ENCODE measurements at places on chromosomes 4 and X. TPM values are rescaled to one million over a fixed set of nuclear protein-coding genes. Genes with fewer than 3 reads are reported as not detected.
A peak's percentile ranks its signal among the peaks of the same experiment; 100 is the strongest.

DNA sequence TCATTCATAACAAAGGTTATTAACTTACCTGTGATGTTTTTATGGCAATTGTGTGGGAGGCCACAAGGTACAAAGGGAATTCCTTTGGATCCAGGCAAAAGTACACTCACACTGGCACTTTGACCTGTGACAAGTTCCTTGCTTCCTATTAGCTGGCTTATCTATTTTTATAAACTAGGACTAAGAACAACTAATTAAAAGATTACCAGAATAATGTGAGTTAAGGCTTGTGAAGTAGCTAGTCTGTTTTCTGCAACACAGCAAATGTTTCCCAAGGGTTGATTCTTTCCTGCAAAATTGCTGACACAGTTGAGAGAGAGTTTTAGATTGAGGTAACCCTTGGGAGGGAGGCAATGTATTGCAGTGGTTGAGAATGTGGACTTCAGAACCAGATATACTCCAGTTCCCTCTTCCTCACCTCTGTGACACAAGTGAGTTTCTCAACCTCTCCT is 107.9 kb downstream of the CPEB2 start:
- H3K4me3 ChIP-seq, result no peak overlapping the region
- no peak for DNase-seq
- H3K4me1 ChIP-seq, result no peaks in the 10 kb centered on the region
- no peaks in the 10 kb centered on the region for H3K27me3 ChIP-seq
- H3K36me3 ChIP-seq, result no peaks in the 10 kb centered on the region
- no peak overlapping the region for H3K27ac ChIP-seq

DNA sequence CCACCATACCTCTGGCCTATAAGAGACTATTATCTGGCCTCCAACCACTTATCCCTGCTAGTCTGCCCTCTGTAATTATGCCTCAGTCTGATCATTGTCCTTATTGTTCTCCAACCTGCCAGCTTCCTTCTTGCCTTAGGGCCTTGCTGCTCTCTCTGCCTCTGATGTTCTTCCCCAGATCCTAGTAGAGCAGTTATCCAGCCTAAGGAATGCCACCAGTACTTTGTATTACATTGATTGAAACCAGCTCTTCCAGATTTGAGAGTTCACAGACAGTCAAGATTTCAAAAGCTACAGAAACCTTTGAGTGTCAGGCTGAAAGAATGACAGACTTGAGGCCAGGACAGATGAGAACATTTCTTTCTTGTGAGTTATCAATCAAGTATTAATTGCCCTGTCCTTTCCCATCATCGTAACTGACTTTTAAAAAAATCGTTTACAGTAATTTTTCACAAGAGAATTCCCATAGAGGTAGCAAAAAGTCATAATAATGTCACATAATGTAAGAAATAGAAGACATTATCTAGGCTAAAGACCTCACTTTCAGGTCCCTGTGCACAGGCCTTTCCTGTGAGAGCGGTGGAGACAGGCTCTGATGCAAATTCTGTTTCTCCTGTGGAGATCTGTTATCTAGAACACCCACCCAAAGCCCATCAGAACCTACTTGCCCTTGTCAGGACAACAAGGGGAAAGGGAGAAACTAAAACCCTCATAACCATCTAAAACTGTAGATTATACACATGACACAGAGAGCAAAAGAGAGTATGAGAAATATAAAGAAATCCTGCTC is 64.1 kb upstream of the GUCY1A1 start:
- H3K36me3 ChIP-seq, result no peaks in the 10 kb centered on the region
- H3K4me3 ChIP-seq, result no peak overlapping the region
- DNase-seq, result peak; percentile 0

DNA sequence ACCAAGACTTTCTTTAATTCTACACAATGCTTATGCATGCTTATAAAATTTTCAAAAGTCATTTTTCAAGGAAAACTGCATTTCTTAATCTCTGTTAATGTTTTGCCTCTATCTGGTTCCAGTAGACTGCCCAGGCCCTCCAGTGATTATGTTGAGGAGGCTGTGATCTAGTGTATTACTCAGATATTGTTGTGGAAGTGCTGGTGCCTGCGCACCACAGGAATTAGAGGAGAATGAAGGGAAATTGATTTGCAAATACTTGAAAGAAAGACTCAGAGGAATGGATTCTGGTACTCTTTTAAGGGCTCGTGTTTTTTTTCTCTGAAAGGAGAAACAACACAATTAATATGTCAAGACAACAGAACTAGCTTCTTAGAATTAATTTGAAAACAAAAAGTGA is 1015.1 kb downstream of the RPA4 start:
- peak overlapping the region; percentile 34 for H3K27ac ChIP-seq
- no peaks in the 10 kb centered on the region for H3K27me3 ChIP-seq
- no peak for DNase-seq
- H3K36me3 ChIP-seq, result no peaks in the 10 kb centered on the region
- H3K4me1 ChIP-seq, result peaks cover 7% of the 10 kb centered on the region

GRCh38 chr4:108940149-108940548 is 177.3 kb upstream of the ETNPPL start:
- H3K27ac ChIP-seq, result no peak overlapping the region
- DNase-seq, result peak; percentile 32
- H3K4me3 ChIP-seq, result no peak overlapping the region
- no peaks in the 10 kb centered on the region for H3K4me1 ChIP-seq
- no peaks in the 10 kb centered on the region for H3K36me3 ChIP-seq
- H3K27me3 ChIP-seq, result no peaks in the 10 kb centered on the region

- H3K27ac ChIP-seq, result peak overlapping the region; percentile 68
- DNase-seq, result peak; percentile 26
- peaks cover 23% of the 10 kb centered on the region for H3K36me3 ChIP-seq
- peaks cover 12% of the 10 kb centered on the region for H3K4me1 ChIP-seq
- H3K27me3 ChIP-seq, result no peaks in the 10 kb centered on the region
These were observed 92.0 kb upstream of the BMPR1B start for GRCh38 chr4:94665500-94666404.

GRCh38 chr4:109412776-109413175 is 20.8 kb upstream of the SEC24B start:
- H3K27ac ChIP-seq, result no peak overlapping the region
- H3K4me3 ChIP-seq, result no peak overlapping the region
- H3K36me3 ChIP-seq, result peaks cover 5% of the 10 kb centered on the region
- H3K27me3 ChIP-seq, result no peaks in the 10 kb centered on the region
- H3K4me1 ChIP-seq, result peaks cover 8% of the 10 kb centered on the region

DNA sequence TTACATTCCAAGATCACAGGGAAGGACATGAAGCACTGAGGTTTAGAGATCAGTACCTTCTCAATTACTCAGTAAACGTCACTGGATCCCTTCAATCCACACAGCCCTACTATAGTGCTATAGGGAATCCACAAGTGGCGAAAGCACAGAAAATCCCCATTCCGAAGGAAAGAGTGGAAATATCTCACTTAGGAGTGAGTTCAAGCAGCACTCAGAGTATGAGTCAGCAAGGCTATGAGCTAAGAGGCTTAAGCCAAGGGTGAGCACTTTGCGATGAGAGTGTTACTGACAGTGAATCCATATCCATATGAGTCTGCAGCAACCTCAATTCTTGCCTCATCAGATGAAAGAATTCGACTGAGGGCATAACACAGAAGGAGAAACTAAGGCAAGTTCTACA is 165.1 kb downstream of the VSIG4 start:
- H3K4me3 ChIP-seq, result no peak overlapping the region
- H3K36me3 ChIP-seq, result no peaks in the 10 kb centered on the region
- peaks cover 17% of the 10 kb centered on the region for H3K4me1 ChIP-seq
- H3K27ac ChIP-seq, result no peak overlapping the region
- no peak for DNase-seq

ETDB gene
- not detected for total RNA-seq

USP26 gene
- total RNA-seq, result not detected

SSX4B gene
- not detected for total RNA-seq

RHOH gene
- not detected for total RNA-seq

HSFX3 gene
- not detected for total RNA-seq
